Stimulated activated CD4-positive, alpha-beta T cell treated with anti-CD3 and anti-CD28 coated beads, TNF-alpha, amount 100 ng/mL, for 4 hours (primary cell): ENCODE measurements at places on chromosomes 12 and 14.

DNA sequence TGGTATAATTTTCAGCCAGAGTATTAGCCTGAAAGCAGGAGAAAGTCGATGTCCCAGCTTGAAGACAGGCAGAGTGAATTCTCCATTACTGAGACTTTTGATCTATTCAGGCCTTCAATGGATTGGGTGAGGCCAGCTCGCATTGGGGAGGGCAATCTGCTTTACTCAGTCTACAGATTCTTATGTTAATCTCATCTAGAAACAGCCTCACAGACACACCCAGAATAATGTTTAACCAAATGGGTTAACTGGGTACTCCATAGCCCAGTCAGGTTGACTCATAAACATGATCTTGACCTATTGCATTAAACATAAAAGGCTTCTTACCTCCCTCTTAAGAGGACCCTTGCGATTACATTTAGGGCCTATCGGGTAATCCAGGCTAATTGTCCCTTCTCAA, 118.0 kb downstream of the KTN1 start:
- DNase-seq: no peak

DNA sequence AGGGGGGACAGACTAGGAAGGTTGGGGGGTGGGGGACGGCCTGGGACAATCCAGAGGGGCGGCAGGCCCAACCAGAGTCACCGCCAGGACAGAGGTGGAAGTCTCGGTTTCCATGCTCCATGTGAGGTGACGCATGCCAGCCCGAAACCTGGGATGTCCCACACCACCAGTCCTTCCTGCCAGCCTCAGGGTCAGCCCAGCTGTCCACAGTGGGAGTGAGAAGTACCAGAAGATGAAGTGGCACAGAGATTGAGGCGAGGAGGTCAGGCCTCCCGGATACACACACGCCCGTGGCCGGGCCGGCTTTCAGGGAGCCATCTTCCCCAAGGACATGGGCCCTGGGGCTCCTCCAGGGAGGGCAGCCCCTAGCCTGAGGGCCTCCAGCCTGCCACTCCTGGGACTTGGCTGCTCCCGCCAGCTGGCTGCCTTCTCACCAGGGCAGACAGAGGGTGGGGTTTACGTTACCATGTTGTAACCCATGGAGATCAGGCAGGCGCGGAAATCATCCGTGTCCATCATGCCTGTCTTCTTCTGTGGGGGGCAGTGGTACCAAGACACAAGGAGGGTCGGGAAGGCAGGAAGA, 85.2 kb upstream of the ZFP36L1 start:
- no peak for DNase-seq

- no peak for DNase-seq
These were observed 87.5 kb downstream of the DUSP16 start for GRCh38 chr12:12474931-12475795.

DNA sequence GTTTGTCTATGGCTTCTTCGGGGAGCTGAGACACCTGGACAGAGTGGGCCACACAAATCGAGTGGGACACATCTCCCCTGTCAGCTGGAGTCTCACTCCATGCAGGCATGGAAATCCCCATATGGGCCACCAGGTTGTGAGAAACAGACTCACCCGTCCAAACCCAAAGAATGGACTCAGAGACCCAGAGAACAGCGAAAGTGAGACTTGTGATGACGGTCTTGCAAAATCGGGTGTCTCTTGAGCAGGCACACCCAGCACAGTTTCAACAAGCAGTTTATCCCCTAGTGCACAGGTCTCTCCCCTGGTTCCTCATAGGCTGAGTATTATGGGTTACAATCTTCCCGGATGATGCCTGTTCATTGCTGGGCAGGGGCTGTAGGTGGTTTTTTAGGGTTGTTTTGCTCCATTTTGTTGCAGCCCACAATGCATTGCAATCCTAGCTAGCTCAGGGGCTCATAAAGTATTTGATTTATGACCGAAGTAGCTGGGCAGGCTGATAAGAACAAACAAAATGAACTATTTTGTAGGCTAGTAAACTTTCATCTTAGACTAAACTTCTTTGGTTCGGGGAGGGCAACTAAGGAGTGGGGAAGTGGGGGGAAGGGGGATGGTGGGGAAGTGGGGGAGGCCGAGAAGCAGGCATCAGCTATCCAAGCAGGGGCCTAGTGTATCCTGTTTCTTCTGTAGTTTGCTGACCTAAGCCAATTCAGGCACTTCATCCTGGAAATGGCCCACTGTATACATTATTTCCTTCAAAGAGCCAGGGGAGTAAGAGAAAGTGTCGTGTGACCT, 45.3 kb downstream of the IQSEC3 start:
- DNase-seq: no peak

DNA sequence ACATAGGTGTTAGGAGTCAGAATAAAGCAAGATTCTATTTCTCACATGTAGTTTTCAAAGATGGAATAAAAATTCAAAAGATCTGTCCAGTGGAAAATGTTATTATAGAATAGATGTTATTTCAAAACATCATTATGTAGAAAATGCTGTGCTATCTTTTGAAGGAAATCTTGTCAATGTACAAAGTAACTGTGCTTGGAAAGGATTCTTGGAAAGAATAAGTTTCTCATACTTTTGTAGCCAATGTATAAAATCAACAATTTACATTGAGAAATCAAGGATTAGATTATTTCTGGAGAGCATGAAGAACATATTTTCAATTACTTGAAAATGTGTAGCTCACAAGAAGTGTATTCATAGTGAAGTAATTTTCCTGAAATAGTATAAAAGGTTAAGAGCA, 532.5 kb upstream of the MGAT4C start:
- DNase-seq: no peak

- no peak for DNase-seq
These were observed 99.8 kb downstream of the AKAP6 start for GRCh38 chr14:32428875-32429274.

- DNase-seq: no peak
These were observed 117.3 kb downstream of the GPR135 start for GRCh38 chr14:59347915-59348314.
